ENCODE measurements at places on chromosomes 6 and 20.

- DNase-seq, result no peak
Observed at GRCh38 chr6:43809417-43810305, 39.6 kb downstream of the VEGFA start.

DNA sequence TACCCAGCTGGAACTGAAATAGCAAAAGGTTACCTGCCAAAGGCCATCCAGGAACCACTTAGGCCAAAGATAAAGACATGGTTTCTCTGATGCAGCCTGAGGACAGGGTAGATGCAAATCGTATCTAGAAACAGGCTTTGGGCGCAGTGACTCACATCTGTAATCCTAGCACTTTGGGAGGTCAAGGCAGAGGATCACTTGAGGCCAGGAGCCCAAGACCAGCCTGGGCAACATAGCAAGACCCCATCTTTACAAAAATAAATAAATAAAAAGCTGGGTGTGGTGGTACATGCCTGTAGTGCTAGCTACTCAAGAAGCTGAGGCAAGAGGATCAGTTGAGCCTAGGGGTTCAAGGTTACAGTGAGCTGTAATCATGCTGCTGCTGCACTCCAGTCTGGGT is 52.9 kb upstream of the RNF144B start:
- no peak for DNase-seq

GRCh38 chr6:165181951-165182414 is 127.4 kb downstream of the C6orf118 start:
- no peak for DNase-seq

GRCh38 chr20:3190681-3191111 is 13.8 kb downstream of the DDRGK1 start:
- no peak for DNase-seq

- DNase-seq, result no peak
Observed at GRCh38 chr20:50610212-50610718, 81.1 kb downstream of the RIPOR3 start.

DNA sequence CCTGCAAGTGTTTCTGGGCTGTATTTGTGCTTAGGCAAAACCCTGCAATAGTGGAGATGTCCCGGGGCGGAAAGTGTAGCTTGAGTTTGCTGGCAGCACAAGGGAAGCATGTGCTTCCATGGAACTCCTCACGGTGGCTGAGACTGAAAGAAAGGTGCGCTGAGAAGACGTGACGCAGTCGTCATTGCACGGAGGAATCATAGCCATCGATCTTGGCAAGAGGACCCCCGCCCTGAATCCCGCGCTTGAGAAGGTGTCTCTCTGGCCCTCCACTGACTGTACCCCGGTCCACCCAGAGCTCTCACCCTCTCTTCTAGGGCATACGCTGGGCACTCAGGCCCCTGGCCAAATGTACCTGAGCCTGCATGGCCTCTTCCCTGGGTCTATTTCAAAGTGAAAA is 1081.8 kb upstream of the DEFB115 start:
- DNase-seq, result no peak

DNA sequence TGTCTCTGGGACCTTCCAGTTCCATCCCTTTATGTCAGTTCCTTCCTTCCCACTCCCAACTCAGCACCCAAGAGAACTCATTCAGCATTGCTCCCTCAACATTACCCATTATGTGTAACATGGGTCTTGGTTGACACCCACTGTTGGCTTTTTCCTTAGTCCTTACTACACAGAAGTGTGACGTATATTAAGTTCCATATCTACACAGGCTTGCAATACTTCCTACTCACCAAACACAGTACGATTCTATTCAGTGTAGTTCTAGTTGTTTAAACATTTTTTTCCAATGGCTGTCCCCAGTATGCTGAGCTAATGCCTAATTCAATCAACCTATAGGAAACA is 37.7 kb downstream of the ARHGAP18 start:
- no peak for DNase-seq

GRCh38 chr6:122673343-122673961 is 63.2 kb downstream of the PKIB start:
- DNase-seq, result no peak

DNA sequence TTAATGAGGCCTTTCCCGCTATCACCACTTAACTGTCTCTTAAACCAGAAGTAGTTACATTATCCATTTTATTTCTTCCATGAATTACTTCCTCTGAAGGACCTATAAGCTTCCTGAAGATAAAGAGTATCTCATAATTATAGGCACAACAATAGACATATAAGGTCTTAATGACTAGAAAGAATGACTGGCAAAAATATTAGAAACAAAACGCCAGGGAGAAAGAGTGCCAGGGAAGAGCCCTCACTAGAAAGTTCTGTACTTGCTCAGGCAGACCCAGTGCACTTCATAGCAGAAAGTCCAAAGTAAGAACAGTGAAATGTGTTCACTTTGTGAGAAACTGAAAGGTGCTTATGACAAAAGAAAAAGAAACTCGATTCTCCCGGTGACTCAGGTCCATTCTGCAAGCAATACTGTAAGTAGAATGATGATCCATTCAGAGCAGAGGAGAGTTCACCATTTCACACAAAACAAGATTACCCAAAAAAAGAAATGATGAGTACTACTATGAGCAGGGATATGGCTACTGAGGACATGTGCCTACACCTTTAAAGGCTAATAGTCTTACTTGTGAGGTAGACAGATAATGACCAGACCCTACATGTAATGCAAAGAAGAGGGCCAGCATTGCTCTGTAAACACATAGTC is 5.5 kb downstream of the ZNF334 start:
- DNase-seq, result no peak

GRCh38 chr6:22326500-22326899 is 29.7 kb upstream of the PRL start:
- DNase-seq, result no peak

DNA sequence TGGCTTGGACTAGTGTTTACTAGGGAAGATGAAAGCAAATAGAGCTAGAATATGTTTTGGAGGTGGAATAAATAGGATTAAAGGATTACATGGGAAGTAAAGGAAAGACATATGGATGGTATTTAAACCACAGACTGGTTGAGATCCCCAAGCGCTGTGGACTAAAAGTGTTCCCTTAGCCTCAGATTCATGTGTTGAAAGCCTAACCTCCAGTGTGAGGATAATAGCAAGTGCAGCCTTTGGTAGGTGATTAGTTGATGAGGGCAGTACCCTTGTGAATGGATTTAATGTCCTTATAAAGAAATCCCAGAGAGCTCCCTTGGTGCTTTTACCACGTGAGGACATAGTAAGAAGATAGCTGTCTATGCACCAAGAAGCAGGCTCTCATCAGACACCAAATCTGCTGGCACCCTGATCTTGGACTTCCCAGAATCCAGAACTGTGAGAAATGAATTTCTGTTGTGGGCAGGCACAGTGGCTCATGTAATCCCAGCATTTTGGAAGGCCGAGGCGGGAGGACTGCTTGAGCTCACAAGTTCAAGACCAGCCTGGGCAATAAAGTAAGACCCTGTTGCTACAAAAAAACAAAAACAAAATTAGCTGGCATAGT is 57.3 kb upstream of the MCM9 start:
- DNase-seq, result no peak

DNA sequence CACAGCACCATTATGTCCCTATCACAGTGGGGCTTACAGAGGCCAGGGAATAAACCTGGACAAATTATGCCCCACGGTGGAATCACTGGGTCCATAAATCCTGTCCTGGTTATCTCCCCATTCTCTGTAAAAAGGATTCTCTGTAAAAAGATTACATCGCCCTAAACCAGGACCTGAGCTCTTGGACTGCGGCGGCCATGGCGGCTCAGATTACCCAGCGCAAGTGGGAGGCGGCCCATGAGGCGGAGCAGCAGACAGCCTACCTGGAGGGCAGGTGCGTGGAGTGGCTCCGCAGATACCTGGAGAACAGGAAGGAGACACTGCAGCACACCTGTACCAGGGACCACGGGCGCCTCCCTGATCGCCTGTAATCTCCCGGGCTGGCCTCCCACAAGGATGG is 8.4 kb upstream of the HLA-A start:
- no peak for DNase-seq

DNA sequence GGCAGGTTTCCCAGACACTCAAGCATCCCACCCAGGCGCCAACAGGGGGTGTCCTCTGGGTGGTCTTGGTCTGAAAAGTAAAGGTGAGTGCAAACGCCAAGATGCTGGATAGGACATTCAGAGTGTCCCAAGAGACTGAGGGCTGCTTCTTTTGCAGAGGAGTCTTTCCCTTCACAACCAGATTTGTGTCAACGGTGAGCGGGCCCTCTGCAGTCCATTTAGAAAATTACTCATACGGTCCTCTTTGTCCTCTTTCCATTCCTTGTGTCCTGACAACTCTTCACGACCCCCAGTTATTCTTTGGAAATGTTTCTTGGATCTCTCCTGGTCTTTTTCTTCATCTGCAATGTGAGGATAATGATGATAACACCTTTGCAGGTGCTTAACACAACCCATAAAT is 257.8 kb downstream of the CDC5L start:
- no peak for DNase-seq

DNA sequence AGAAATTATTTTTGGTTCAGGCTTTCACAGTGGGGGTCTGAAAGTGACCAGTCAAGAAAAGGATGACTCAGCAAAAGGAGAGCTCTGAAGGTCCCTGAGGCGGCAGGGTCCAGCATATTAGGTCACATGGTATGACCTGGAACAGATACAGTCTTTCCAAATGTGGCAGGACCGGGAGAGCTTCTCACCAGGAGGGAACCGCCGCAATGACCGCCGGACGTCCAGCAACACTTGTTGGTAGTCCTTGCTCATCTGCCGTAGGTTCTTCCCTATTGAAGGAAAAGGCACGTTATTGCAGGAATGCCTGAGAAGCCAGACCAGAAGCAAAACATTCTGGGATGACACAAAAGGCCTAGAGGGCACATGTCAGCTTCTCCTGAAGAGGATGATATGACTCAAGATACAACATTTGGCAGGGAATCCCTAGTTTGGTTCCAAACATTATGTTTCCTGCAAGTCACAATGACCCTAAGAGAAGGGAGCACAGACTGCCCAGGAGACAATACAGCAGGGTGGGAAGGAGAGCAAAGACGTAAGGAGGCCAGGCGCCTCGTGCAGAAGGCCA is 17.4 kb downstream of the TBC1D20 start:
- DNase-seq, result no peak

DNA sequence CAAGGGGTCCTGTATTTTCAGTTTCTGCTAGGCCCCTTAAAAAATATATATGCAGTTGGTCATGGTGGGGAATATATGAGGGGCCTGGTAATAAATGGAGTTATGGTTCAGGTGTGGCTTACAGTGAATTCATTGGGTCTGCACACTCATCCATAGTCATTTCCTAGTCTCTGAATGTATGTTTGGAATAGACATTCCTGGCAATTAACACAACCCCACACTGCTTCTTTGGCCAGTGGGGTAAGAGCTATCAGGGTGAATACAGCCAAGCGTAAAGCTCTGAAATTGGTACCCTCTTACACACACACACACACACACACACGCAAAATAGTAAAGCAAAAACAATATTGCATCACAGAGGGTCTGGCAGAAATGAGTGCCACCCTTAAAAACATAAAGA is 56.5 kb downstream of the QRSL1 start:
- no peak for DNase-seq

DNA sequence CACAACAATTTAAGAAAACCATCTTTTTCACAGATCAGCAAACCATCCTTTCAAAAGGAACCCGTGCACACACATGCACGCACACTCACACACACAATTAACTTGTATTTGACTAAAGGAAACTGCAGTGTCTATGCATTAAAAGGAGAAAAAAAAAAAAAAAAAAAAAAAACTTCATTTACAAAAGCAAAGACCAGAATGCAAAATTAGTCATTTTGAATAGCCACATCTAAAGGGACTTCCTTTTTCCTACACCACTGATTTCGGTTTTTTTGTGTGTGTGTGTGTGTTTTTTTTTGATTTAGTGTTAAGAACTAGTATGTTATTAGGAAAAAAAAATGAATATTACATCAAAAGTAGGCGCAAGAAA is 6.3 kb downstream of the ZMYND8 start:
- DNase-seq, result no peak

GRCh38 chr6:79168695-79168980 is 65.8 kb downstream of the HMGN3 start:
- DNase-seq, result no peak

- DNase-seq, result no peak
Observed at GRCh38 chr6:16930432-16930831, 169.2 kb upstream of the ATXN1 start.

GRCh38 chr6:63740709-63741108 is 105.1 kb downstream of the PHF3 start:
- DNase-seq, result no peak

DNA sequence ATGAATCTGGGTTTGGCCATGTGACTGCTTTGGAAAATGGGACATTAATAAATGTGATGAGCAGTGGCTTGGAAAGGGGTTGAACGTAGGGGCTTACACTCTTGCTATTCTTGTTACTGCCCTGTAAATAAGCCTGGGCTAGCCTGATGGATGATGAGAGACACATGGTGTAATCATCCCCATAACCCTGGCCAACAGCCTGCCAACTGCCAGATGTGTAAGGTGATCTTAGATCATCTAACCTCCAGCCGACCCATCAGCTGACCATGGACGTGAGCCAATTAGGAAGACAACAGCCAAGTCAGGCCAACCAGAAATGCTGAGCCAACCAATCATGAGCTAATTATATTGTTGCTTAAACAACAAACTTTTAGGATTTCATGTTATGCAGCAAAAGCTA is 25.2 kb downstream of the FBXO30 start:
- no peak for DNase-seq

GRCh38 chr6:56649053-56649769 is 6.5 kb upstream of the DST start:
- DNase-seq, result no peak

GRCh38 chr20:57785720-57786119 is 75.9 kb upstream of the PMEPA1 start:
- no peak for DNase-seq

- no peak for DNase-seq
Observed at GRCh38 chr6:39839445-39839844, 47.3 kb downstream of the DAAM2 start.

- DNase-seq, result no peak
Observed at GRCh38 chr6:134288538-134289203, 29.2 kb downstream of the SGK1 start.

GRCh38 chr6:76057469-76057868 is 15.0 kb downstream of the IMPG1 start:
- no peak for DNase-seq

DNA sequence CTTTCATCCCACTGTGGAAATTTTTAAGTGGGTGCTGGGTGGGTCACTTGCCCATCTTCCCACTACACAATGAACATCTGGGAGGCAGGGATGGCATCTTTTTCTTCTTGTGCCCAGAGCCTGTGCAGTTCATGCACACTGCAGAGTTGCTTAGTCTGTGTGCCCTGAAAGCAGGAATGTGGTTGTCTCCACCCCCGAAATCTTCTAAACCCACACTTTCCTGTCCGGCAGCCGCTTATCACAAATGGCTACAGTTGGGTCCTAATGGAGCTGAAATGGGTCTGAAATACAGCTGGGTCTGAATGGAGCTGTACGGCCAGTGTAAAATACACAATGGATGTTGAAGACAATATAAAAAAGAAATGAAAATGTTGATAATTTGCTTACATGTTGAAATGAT is 112.1 kb upstream of the PMEPA1 start:
- DNase-seq, result no peak

DNA sequence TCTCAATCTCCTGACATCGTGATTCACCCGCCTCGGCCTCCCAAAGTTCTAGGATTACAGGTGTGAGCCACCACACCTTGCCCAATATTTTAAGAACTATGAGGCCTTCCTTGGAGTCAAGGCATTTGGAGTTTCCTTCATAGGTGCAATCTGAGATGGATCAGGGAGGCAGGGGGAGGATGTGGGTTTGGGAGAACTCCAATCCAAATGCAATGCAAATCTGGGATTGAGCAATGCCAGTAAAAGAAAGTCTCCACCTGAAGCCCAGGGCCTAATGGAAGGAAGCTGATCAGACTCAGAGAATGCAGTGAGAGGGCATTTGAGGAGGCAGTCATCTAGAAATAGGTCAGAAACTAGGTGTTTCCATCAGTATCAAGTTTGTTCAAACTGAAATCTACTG is 21.2 kb downstream of the RSPH3 start:
- DNase-seq, result no peak
